ENCODE measurements at places on chromosomes 7 and 10.

- DNase-seq, result no peak
Observed at GRCh38 chr7:158010961-158011693, 576.5 kb downstream of the PTPRN2 start.

DNA sequence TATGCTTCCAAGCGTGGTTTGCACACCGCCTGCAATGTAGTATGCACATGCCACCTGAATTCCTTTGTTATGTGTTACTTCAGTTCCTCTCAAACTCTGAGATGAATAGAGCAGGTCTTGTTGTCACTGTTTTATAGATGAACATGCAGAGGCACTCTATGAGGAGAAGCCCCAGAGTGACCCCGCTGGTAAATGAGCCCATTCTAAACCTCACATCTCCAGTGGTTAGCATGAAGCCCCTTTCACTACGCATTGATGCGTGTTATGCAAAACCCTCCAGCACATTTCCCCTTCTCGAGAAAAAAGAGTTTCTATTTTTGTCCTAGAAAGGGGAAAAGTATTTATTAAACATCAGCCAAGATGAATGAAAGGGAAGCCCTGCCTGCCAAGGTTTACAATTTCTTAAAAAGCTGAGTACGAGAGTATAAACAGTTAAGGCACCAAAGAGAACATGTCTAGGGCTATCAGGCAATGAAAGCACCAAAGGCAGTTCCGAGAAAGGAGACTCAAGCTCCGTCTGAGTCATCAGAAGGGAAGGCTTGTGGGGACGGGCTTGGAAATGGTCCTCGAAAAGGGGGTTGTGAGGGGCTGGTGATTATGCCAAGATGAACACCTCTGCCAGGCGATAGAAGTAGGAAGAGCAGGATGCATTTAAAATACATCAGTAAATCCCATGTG is 58.7 kb upstream of the PFKP start:
- no peak for DNase-seq

- no peak for DNase-seq
Observed at GRCh38 chr10:7836571-7836970, 18.3 kb downstream of the TAF3 start.

GRCh38 chr7:104964626-104965236 is 49.3 kb upstream of the KMT2E start:
- no peak for DNase-seq

DNA sequence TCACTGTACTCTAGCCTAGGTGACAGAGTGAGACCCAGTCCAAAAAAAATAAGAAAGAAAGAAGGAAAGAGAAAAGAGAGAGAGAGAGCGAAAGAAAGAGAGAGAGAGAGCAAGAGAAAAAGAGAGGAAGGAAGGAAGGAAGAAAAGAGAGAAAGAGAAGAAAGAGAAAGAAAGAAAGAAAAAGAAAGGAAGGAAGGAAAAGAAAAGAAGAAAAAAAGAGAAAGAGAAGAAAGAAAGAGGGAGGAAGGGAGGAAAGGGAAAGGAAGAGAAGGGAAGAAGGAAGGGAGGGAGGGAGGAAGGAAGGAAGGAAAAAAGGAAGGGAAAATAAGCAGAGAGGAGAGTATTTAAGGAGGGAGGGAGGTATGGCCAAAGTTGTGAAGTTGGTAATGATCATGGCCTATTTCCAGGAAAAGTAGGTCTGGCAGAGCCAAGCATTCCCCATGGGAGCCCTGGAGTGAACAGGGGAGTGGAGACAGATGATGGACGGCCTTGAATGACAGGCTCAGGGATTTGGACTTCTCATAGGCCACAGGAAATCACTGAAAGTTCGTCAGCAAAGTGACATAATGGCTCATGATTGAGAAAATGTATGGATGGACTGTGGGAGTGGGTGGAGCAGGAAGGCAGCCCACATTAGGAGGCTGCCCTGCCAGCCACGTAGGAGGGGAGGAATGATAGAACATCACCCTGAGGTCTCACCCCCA is 44.8 kb upstream of the CUX1 start:
- DNase-seq, result no peak

DNA sequence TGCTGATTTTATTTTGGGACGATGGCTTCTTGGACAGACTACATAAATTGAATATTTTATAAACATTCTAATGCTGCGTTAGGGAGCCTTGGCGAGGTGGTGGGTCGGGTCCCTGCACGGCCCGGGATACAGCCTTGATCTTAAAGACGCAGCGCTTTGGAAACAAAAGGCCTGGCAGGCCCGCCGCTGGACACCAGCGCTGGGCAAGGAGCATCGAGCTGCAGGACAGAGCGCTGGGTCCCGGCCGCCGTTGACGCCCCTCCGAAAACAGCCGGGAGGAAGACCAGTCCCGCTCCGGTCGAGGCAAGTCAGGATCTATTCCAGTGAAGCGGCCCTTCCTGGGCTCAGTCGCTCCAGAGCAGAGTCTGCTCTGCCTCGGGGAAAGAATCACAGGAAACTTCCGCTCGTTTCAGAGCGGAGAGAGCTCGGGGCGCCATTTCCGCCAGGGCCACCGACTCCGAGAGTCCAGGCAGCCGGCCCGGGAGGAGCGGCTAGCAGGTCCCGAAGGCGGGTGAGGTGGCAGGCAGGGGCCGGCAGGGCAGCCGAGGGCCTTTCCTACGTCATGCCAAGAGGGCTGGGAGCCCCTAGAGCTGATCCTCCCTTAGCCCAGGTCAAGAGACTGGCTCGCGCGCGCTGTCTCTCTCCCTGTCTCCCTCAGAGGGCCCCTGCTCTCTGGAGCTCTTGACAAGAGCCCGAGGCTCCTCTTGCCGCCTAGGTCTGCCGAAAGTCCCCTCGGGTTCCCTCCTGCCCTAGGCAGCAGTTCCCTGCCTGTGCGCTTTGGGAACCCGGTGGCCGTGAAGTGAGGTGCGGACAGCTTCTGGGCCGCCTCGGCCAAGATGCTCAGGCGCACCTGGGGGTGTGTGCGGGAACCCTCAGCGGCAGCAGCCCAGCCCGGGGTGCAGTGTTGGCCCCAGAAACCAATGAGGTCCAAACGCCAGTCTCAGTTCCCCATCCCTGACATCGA is 1.4 kb upstream of the DRGX start:
- DNase-seq, result no peak

GRCh38 chr7:1413936-1414639 is 45.2 kb downstream of the MICALL2 start:
- no peak for DNase-seq

DNA sequence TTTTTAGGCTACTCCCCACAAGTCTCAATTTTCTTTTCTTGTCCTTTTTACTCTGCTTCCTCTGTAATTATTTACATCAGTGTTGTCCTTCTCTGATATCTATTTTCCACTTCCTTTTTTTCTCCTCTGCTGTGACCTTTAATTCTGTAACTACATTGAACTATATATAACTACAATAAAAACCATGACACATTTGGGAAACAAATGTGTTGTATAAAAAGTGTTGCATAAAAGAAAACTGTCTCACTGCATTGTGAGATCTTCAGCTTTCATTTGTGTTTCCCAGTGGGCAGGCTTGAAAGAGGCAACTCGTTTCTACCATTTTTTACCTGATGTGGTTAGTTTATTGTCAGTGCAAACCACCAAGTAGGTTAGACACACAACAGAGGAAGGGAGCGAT is 483.9 kb upstream of the NRP1 start:
- no peak for DNase-seq

DNA sequence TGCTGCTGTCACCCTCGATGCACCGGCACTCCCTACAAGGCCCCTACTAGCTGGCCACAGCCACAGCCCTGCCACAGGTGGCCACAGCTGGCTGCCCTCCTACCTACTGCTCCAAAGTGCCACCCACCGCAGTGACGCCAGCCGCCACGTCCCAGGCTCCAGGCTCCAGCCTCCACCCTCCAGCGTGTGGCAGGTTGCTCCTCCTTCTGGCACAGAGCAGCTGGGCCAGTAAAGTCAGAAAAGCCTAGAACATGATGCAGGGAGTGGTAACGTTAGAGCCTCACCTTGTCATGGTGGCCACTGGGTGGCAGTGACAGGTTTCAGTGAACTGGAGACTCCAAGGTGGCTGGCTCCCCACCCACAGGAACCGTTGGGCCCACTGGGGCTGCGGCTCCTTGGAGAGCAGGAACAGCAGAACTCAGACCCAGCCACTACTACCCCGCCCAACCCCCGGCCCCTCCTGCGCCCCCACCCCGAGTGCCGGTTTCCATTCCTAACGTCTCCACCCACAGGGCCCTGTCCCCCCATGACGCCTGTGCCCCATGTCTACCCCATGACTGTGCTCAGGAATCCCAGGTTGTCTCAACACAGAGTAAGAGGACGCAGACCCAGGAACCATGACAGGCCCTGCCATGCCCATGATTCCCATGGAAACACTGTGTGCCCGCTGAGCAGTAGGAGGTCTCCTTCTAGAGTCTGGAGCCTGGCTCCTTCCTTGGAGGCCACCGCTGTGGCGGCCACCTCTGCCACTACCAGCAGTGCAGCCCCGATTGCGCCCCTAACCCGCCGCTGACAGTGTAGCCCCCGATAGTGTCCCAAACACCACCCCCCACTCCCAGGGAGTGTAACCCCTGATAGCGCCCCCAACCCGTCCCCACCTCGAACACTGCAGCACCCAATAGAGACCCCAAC is 52.3 kb upstream of the ZNF33B start:
- no peak for DNase-seq

DNA sequence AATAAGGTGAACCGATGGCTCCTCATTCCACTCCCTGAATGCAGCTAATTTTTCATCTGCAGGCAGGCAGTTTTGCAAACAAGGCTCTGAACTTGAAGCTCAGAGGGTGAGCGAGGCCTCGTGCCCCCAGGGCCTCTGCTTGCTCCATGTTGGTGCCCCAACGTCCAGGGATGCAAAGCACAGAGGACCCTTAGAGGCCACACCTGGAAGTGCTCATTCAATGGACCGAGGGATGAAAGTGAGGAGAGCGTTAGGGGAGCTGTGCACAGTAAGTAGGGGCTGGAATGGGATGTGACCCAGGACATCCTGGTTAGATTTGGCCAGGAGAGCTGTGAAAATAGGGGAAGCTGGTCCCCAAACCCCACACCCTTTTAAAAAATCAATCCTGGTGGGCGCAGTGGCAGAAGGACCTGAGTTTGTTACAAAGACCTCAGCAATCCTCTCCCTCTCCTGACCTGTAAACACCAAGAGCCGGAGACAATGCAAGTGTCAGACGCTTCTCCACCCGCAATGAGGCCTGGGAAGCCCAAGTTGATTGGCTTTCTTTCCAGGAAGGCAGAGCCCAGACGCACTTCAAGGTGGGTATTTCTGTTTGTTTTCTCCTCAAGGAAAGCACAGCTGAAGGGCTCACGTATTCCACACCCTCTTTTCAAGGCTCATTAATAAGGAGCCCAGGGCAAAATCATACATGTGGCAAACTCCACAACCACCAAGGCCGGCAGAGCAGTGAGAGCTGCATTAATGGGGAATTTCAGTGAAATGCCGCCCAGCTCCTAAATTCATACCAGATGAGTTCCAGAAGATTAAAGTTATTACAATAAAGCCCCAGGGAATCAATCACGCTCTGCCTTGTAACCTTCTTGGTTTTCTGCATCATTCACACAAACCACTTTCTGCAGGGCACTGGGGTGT is 14.1 kb upstream of the CXCL12 start:
- no peak for DNase-seq

- no peak for DNase-seq
Observed at GRCh38 chr7:134452991-134453473, 5.9 kb downstream of the AKR1B1 start.

DNA sequence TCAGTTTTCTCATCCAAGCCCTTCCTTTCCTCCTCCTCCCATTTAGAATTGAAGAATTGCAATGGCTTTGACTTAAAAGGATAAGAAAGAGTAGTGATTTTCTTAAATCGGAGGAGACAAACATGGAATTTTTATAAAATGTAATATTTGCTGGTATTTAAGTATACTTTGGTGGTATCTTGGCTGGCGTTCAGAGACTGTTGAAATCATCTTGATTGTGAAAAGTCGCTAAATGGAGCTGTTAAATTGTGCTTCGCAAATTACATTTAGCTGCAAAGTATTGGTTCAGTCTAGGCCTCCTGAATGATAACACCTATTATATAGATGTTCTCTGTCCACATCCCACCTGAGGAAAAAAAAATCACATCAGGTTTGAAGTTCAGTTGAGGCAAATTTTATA is 81.8 kb downstream of the ARID5B start:
- no peak for DNase-seq

DNA sequence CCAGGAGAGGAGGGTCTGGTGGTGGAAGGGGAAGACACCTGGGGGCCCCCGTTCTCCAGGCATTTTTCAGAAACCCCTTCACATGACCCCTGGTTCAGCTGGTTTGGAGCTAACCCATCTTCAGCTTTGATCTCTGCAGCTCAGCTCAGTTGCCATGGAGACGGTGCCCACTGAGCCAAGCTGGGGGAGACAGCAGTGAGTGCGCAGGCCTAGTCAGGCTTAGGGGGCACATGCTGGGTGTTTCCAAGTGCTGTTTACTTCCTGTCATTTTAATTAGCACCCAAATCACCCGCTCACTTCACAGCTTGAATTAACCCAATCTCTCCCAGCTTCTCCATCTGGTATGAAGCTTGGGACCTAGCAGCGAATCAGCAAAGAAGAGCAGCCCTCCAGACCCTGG is 9.0 kb downstream of the SPOCK2 start:
- DNase-seq, result no peak

GRCh38 chr7:20201380-20201779 is 15.8 kb downstream of the MACC1 start:
- no peak for DNase-seq

DNA sequence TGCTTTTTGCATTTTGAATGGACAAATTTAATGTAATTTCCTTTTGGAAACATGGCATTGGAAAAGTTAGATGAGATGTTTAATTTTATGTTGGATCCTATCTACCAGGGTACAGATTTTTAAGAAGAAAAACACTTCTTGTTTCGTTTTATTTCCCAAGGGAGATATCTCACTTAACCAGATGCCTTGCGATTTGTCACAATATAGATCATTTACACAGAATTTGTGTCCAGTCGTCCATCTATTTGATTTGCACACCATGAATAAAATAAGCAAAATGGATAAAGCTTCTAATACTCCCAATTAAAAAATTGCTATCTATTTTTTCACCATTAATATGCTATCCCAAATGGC is 25.7 kb downstream of the HDAC9 start:
- DNase-seq, result no peak

- DNase-seq, result peak; percentile 56
Observed at GRCh38 chr10:71868192-71868697, 17.2 kb upstream of the PSAP start.

DNA sequence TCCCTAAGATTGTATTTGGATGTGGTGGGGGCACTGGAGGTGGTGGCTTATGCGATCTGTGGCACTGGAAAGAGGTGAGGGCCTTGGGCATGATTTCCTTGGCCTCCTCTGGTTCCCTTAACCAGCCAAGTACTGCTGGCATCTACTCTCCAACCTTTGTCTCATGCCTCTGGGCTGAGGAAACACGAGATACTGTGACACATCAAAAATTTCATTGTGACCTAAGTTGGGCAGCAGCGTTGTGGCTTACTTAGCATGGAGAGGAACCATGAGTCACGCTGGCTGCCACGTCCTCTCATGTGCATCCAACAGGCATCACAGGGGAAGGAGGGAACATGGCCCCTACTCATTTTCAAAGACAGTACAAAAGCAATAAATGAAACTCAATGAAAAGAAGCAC is 29.7 kb upstream of the GSDME start:
- DNase-seq, result peak; percentile 97

GRCh38 chr7:134155206-134155605 is 28.1 kb downstream of the LRGUK start:
- no peak for DNase-seq
